ENCODE measurements at places on chromosomes 7 and 10. TPM values are rescaled to one million over a fixed set of nuclear protein-coding genes. Genes with fewer than 3 reads are reported as not detected.

Gene SLC4A2
- 193 TPM for total RNA-seq

GRCh38 chr7:37093257-37093656, 355.4 kb downstream of the ELMO1 start:
- DNase-seq = no peak

DNA sequence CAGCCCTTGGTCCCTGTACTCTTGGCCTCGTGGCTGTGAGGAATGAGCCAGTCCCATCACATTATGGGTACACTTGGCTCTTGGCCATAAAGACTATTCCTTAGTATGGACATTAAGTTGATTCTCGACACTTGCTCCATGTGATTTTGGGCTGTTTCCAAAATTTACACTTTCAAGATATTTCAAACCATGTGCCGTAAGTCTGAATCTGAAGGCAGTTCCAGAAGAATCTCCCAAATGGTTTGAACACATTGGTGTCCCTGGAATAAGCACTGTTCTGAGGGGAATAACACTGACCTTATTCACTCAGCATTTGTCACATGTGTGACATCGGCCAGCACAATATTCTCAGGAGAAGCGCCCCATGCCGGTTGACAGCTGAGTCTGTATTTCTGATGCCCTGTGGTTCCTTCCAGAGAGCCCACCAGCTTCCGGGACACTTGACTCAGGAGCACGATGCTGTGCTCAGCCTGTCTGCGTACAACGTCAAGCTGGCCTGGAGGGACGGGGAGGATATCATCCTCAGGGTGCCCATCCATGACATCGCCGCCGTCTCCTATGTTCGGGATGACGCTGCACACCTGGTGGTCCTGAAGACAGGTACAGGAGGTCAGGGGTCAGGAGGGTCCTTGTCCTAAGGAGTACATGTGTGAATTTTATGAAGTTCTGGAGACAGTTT, 24.6 kb downstream of the NACAD start:
- no peak for DNase-seq

Gene NPC1L1
- total RNA-seq = 61.3 TPM

Data from mucosa of gallbladder (tissue), 1 donor.